Karpas-422 (cell line): ENCODE measurements at places on chromosomes 11 and 22. TPM values are rescaled to one million over a fixed set of nuclear protein-coding genes. Genes with fewer than 3 reads are reported as not detected.
A peak's percentile ranks its signal among the peaks of the same experiment; 100 is the strongest.

The ELFN2 gene
- not detected in 2 replicates for total RNA-seq

The MS4A6E gene
- not detected in 2 replicates for total RNA-seq

The JHY gene
- total RNA-seq: not detected in 2 replicates

The KCNK4 gene
- total RNA-seq: not detected in 2 replicates

The IRAG1 gene
- not detected in 2 replicates for total RNA-seq

The MS4A1 gene
- total RNA-seq: 434 and 1,078 TPM in 2 replicates

The C11orf42 gene
- total RNA-seq: not detected in 2 replicates

The GLB1L2 gene
- total RNA-seq: not detected in 2 replicates

The MPPED2 gene
- total RNA-seq: not detected in 2 replicates

The GNG3 gene
- not detected in 2 replicates for total RNA-seq

The TRMU gene
- total RNA-seq: 48.4 and 61.0 TPM in 2 replicates

The TXN2 gene
- 26.7 and 45.4 TPM in 2 replicates for total RNA-seq

The SLC5A1 gene
- total RNA-seq: not detected in 2 replicates

The LMNTD2 gene
- 6.2 and 14.3 TPM in 2 replicates for total RNA-seq

The OR51B2 gene
- total RNA-seq: not detected in 2 replicates

The NXPE1 gene
- total RNA-seq: not detected in 2 replicates

GRCh38 chr11:23023319-23023718 lies 163.0 kb upstream of the CCDC179 start:
- DNase-seq: no peak

GRCh38 chr22:37121887-37122591 lies 12.5 kb upstream of the TMPRSS6 start:
- no peak for DNase-seq

- DNase-seq: no peak
Measured at GRCh38 chr22:45877036-45877380, 100.0 kb downstream of the WNT7B start.

DNA sequence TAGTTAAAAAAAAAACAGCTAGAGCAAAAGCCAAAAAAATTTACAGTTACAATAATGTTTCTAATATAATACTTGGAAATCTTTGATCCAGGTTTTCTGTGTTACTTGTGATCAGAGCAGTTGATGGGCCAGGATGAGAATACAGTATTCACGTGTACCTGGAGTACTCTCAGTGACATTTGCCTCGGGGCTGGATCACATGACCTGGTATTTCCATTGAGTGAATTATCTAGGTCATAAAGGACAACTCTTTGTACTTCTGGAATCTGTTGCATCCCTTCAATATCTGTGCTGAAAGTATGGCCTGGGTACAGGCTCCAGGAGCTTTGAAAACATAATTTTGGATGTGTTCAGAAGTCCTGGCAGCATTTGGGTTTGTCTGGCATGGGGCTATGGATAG lies 93.5 kb downstream of the GRAMD1B start:
- no peak for DNase-seq

- no peak for DNase-seq
Measured at GRCh38 chr11:90722552-90723190, 499.8 kb upstream of the CHORDC1 start.

DNA sequence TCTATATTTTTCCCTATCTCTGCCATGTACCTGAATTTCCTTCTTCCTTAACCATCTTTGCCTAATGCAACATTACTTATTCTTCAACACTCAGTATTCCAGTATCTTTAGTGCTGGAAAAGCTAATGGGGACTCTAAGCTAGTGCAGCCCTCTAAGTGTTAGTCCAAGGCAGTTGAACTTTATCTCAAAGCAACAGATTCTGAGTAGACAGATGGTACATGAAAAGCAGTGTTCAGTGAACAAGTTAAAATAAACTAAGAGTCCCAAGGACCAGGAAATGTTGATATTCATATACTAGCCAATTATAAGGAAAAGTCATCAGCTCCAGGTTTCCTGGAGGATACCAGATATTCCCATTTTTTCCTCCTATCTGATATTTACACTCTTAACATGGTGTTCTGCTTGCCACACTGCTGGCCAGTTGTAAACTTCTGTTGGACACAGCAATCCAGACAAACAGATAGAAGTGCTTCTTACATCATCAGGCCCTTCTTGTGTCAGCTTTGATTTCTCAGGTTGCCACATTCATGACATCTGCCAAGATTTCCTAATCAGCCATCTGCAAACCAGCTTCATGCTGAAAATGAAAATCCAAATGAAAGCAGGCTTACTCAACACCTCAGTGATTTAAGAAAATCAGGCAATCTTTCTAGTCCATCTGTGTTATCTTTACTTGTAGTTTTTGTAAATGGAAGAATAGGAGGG lies 255.9 kb upstream of the POU2AF2 start:
- no peak for DNase-seq

GRCh38 chr22:32123657-32124056 lies 35.4 kb downstream of the C22orf42 start:
- no peak for DNase-seq

DNA sequence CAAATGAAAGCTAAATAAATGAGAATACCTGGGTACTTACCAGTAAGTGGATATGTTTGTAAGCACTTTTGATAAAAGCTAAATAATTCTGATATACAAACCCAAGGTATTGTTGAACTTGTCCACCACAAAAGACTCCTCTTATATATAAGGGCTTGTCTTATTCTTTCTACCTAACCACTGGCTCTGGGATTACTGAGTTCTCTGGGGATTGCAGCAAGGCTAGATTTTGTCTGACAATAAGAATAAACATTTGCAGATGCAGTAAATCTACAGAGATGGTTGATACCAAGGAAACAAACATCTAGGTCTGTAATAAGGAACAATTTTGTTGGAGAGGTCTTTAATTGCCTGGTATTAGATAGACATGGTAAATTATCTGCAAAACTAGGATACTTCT lies at the start of gene OR51A4:
TSS of gene OR51A4 (minus strand) at position 101 of the 400 bp plus-strand sequence. CDS start 505 bp downstream, outside the sequence.
- DNase-seq: no peak

DNA sequence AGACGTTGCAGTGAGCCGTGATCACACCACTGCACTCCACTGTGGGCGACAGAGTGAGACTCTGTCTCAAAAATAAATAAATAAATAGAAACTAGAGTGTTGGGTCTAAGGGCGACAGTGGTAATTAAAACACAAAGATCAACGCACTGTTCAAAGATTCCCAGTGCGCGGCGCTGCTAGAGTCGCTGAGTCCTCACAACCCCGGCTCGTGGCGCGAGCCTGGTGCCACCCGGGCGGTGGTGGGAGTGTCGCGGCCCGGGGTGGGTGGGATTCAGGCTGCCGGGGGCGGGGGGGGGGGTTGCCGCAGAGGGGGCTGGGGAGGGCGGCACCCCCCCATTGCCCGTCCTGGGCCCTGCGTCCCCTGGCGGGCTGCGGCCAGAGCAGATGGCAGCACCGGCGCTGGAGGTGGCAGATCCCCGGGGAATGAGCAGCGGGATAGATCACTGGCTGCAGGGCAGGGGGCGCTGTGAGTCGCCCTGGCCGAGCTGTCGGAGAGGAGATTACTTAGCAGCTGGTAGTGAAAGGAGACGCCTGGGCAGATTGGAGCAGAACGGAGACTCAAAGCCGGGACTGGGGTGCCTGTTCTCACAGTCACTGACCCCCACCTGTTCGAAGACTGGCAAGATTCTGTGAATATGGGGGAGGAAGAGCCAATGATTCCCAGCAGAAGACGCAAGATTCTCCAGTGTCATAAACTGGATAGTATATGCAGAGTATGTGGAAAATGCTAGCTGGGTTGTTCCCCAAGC lies 30.2 kb upstream of the APOBEC3A start:
- peak; percentile 72 for DNase-seq

- DNase-seq: no peak
Measured at GRCh38 chr11:116614306-116615210, 158.2 kb downstream of the BUD13 start.

DNA sequence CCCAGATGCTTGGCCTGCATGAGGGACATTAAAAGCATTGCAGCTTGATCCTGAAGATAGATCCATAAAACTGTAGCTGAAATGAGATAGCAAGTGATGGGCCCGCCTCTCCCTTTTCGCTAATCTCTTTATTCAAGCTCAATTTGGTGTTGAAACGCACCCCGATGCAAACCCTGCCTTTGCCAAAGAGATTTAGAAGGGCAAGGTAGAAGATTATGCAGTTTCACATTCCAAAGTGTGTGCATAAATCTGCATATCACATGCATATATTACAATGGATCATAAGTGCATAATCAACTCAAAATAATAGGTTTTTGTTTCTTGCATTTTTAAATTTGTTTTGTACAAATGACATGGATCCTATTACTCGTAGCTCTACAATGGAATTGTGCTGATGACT lies 80.1 kb upstream of the SHANK2 start:
- DNase-seq: no peak

GRCh38 chr11:132078264-132079076 lies 708.1 kb downstream of the NTM start:
- DNase-seq: no peak

GRCh38 chr22:40055143-40055883 lies 60.6 kb downstream of the FAM83F start:
- DNase-seq: peak; percentile 58

GRCh38 chr11:74948546-74948897 lies 369 bp downstream of the XRRA1 start:
- peak; percentile 65 for DNase-seq

- no peak for DNase-seq
Measured at GRCh38 chr11:63641727-63642126, 27.5 kb upstream of the PLAAT3 start.

GRCh38 chr11:67286621-67287333 lies 2.3 kb upstream of the ANKRD13D start:
- peak; percentile 53 for DNase-seq

DNA sequence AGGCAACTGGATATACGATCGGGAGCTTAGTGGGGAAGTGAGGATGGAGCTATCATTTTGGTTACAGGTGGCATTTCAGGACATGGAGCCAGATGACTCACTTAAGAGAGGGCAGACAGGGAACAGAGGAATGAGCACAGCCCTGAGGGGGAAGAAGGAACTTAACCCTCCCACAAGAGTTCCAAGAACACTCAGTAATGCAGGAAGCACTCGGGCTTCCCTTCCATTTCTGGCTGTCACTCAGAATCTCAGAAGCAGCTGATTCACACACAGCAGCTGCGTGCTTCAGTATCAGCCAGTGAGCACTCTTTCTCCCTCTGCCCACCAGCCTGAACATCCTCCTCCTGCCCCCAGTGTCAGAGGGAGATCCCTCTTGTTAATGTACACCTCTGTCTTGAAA lies 34.8 kb downstream of the EFCAB6 start:
- DNase-seq: no peak

DNA sequence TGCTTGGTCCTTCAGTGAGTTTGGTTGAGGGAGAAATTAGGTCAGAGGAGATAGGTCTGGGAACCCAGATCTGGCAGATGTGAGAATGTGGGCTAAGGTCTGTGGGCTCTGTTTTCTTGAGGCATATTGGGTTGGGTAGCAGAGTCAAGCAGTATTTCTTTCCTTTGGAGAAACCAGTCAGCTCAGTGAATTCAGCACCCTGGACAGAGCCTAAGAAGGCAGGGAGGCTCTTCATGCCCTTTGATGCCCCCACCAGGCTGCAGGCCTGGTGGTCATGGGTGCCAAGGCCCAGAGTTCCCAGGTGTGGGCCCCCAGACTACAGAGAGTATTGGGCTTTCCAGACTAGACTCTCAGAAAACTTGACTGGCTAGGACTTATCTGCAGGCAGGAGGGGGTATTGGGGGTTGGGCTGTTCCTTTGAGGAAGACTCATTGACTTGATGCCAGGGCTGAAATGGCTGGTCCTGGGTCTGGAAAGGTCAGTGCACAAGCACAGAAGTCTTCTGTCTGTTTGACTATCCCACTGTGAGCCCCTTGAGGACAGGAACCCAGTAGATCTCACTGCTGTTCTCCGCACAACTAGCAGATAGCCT lies 45.3 kb upstream of the NECTIN1 start:
- DNase-seq: peak; percentile 65

DNA sequence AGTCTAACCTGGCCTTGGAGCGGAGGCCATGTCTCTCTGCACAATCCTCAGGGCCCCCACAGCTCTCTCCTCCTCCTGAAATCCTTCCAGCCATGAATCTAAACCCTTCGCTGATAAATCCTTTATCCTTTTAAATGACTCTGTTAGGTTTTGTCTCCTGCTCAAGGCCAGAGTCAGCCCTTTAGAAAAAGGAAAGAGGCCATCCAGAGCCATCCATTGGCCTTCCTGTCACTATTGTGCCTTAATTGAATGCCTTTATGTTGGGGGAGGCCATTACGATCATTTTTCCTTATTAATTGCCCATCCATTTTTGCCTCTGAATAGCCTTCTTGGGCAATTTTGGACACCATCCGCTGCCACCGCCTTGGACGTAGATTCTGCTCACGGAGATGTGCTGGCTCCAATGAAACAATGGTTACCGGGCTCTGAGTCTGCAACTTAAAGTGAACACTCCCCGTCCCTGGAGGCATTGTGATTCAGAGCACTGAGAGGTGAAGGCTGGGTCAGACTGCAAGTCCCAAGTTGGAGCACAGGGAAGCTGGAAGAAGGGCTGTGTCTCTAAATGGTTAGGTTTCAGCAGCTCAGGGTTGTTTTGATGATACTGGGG lies 213.0 kb upstream of the E2F8 start:
- DNase-seq: no peak

- no peak for DNase-seq
Measured at GRCh38 chr11:94593030-94593429, 25.9 kb downstream of the PIWIL4 start.

DNA sequence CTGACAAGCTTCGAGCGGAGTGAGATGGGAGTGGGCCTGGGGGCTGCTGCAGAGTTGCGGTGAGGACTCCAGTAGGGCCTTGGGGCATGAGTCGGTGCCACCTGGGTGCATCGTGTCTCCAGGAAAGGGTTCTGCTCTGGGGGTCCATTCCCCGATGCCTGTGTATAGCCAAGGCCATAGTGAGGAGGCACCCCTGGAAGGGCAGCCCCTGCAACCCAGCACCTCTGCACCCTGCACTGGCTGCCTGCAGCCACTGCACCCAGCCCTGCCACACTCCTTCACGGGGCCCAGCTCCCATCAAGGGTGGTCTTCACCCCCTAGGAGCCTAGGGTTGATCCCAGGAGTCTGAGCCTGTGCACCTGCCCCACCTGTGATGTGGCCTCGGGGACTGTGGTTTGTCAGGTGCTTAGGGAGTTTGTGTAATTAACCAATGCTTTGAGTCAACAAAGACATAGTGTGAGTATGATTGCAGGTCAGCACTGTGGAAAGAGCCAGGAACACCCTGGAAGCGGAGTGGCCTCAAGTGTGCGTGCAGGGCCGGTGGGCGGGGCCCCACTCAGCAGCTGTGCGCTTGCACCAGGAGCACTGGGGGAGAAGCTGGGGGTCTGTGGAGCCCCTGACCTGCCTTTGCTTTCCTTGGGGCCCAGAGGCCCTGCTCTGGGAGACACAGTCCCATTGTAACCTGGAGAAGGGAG lies 1299.3 kb downstream of the BRD1 start:
- DNase-seq: no peak

DNA sequence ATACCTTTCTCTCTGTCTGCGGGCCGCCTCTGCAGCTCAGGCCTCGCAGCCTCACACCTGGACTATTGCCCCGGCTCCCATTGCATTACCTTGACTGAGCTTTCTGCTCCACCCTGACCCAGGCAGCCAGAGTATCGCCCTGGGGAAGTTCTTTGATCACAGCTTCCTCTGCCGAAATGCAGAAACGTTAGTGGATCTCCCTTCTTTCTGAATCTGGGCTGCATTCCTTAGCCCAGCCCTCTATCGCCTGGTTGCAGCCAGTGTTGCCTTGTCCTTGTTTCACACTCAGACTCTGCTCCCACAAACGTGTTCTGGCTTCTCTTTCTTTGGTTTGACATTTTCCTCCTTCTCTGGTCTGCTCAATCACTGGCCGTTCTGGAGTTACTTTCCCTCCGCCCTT lies 195.7 kb downstream of the ADAMTS15 start:
- no peak for DNase-seq

GRCh38 chr11:75780888-75781287 lies 12.3 kb downstream of the DGAT2 start:
- DNase-seq: no peak

- DNase-seq: peak; percentile 88
Measured at GRCh38 chr11:126163074-126163700, 48.3 kb downstream of the RPUSD4 start.
